ENCODE measurements at places on chromosomes 2 and 18.

DNA sequence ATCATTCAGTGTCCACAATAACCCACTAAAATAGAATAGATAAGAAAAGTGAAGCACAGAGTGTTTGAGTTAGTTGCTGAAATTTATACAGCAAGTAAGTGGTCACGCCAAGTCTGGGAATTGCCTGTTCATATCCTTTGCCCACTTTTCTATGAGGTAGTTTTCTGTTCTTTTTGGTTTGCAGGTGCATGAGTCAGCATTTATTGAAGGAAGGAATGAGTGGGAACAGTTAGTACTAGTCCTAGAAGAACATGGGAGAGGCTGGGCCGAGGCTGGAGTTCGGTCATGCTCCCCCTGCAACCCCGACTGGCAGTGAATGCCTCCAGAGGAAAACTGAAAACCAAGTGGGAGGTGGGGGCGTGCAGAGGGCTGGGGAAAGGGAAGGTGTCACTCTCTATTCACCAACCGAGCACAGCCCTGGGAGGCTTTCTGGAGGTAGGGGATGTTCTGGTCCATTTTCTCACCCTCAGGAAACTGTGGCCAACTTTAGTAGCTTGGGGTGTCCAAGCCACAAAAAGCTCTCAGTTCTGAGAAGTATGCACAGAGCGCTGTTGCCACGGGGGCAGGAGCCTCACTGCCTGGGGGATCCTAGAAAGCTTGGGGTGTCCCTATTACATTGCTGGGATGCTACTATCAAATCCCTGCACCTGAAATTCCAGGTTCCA, 41.4 kb downstream of the FOSL2 start:
- no peak for DNase-seq

DNA sequence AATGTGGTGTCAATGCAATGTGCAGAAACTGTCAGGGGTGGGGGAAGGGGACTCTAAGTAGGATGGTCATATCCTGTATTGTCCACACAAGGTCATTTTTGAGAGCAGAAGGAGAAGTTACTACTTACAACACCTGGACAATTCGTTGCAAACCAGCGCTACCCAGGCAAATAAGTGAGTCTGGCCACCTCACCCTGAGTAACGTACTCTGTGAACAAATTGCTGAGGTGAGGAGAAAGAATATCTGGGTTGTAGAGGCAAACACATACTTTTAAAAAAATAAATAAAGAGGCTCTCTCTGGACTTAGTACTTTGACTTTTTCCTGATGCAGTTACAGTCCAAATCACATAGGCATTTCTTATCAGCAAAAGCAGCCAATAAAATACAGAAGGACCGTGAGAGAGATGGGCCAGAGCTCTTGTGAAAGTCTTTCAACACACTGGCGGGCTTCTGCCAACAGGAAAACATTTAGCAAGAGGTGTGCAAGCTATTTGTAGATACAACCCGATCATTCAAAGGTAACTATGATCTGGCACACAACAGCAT, 268.2 kb upstream of the ID2 start:
- DNase-seq: no peak

DNA sequence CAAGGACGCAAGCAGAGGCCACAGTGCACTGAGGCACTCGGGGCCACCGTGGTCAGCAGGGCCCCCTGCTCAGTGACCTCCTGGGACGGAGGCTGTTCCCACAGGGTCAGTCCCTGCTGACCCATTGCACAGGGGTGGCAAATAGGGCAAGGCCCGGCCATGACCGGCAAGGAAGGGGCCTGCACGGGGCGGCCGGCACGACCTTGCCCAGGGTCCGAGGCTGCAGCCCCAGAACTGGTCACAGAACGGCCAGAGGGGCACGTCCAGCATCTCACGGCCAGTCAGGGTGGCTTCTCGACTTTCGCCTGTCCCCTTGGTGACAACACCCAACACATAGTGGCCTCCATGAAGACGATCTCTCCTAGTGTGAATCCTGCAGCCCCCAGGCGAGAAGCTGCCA, 27.6 kb upstream of the OTOS start:
- DNase-seq: no peak

DNA sequence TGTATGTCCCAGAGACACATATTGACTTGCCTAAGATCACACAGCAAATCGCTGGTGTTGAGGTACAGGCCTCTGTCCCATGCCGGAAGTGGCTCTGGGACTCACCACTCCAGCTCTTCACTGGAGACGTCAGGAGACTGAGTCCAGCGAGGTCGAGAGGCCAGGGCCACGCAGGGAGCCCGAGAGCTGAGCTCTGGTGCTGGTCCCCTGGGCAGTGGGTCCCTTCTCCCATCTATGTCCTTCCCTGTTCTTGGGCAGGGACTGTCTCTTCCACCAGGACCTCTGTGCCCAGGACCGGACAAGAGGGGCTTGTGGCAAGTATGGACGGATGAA, 62.4 kb upstream of the TWIST2 start:
- no peak for DNase-seq

All from stimulated activated CD8-positive, alpha-beta memory T cell treated with anti-CD3 and anti-CD28 coated beads, Interleukin-4, amount 100 ng/mL, for 4 hours (primary cell).